ENCODE measurements at places on chromosomes 2 and 18. TPM values are rescaled to one million over a fixed set of nuclear protein-coding genes. Genes with fewer than 3 reads are reported as not detected.
A peak's percentile ranks its signal among the peaks of the same experiment; 100 is the strongest.

GRCh38 chr18:34921811-34922385, 119.3 kb upstream of the MAPRE2 start:
- no peak for DNase-seq

DNA sequence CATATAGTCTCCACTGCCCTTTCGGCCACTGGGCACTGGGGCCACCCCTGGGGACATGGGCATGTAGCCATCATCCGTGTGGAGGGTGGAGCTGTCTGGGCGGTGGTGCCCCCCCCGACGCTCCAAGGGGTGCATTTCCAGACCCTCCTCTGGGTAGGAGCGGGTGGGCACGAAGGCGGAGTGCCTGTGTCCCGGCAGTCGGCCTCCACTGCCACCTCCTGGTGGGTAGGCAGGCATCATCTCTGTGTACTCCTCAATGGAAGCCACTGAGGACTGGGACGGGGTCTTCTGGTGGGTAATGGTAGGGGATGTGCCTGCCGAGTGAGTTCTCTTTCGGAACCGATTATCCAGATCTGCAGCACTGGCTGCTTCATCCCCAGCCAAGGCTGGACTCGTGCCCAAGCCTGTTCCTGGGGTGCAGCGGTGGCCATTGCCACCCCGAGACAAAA, 2.8 kb downstream of the IRS1 start:
- DNase-seq, result no peak

DNA sequence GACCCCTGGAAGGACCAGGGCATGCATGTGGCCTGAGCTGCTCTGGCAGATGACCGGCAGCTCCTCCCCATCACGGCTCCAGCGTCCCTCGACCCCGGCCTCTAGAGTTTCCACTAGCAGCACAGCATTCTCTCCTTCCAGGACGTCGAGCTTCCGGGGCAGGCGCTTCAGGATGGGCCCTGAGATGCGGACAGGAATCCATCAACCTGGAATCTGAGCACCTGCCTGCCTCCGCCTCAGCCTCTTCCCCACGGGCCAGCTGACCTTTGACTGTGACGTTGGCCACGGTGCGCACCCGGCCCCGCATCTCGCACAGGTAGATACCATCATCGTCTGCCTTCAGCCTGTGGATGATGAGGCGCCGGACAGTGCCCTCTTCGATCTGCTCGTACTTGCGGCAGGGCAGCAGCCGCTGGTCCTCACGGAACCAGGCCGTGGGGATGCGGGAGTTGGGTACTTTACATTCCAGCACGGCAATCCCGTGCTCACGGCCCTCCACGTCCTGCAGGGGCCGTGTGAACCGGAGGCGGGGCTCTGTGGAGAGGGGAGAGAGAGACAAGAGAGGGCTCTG, 3.5 kb downstream of the OBSL1 start:
- DNase-seq, result no peak

DNA sequence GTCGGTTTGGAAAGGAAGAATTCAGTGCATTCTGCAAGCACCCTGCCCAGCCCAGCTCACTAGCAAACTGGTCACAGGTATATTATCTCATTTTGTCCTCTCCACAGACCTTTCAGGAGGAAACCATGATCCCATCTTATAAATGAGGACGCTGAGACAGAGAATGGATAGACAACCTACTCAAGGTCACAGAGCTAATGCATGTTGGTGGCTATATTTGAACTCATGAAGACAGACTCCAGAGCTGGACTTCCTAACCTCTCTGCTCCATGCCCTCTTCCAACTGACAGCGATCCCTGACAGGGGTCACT, 29.5 kb downstream of the SERPINB5 start:
- no peak for DNase-seq

- DNase-seq, result no peak
These were observed 6.7 kb upstream of the IAH1 start for GRCh38 chr2:9467687-9468086.

- DNase-seq, result no peak
These were observed 193.3 kb downstream of the FSHR start for GRCh38 chr2:48961009-48961408.

GRCh38 chr2:236177604-236177966, 9.4 kb upstream of the GBX2 start:
- no peak for DNase-seq

The SERPINB7 gene
- 0.53 TPM for total RNA-seq

- no peak for DNase-seq
These were observed 11.6 kb downstream of the KLHL14 start for GRCh38 chr18:32761231-32761630.

The RGPD5 gene
- 134 TPM for total RNA-seq

DNA sequence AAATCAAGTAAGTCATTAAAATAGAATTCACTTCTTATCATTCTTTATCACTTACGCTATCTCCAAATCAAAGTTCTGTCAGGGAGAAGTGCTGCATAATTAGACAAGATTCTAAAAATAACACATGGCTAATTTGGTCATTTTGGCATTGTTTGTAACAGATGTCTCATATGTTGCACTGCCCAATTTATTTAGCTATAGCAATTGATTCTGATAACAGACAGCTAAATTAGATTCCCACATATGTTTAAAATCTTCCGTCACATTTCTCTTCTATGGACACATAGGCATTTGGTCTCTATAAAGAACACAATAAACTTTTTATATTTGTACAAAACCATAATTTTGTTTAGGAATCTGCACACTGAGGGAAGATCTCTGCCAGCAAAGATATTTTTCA, 644.5 kb upstream of the VRK2 start:
- DNase-seq, result no peak

DNA sequence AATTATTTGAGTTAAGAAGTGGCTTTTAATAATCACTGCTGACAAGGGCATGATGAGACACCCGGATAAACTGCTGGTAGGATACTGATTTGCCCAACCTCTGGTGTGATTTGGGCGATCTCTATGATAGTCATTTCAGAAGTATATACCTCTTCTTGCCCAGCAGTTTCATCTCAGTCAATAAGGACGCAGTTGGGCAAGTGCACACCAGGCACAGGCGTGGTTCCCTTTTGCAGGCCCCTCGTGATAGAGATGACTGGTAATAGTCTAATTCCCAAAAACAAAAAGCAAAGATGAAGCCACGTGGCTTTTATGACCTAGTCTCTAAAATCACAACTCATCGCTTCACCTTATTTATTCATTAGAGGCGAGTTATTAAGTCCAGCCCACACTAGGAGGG, 246.4 kb downstream of the PRKCE start:
- DNase-seq, result no peak

DNA sequence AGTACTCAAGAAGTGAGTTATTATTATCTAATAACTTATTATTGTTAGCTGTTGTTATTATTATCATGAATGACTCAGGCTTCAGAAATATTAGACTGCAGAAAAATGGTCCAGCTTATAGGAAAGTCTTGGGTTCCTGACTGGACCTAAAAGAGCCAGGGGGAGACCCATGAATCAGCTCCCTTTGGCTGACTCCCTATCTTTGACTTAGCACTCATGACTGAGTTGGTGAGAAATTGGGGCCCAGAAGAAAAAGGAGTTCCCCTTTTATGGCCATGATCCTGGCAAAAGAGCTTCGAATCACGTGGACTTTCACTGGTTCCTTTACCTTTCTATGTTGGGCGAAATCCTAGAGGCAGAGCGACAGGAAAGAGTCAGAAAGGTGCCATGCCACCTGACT, 145.8 kb downstream of the MYO3B start:
- DNase-seq, result no peak

- no peak for DNase-seq
These were observed 250.9 kb downstream of the ASXL3 start for GRCh38 chr18:33828949-33829348.

- no peak for DNase-seq
These were observed 280.7 kb upstream of the HNRNPA3 start for GRCh38 chr2:176931588-176932563.

DNA sequence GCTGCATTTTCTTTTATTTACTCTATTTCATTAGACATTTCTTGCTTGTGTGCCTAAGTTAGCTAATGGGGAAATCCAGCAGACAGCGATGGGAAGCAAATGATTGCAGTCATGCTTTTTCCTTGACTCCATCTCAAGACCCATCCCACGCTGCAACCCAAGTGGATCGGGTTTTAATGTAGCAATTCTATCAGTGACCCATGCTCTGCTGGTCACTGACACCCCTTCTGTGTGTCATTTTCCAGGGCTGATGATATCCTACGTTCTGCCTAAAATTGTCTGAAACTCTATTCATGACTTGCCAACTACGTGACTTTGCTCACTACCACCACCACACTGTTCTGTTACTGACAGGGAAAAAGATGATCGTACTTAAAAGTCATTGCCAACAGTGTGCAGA, 129.8 kb downstream of the CCBE1 start:
- DNase-seq, result no peak

DNA sequence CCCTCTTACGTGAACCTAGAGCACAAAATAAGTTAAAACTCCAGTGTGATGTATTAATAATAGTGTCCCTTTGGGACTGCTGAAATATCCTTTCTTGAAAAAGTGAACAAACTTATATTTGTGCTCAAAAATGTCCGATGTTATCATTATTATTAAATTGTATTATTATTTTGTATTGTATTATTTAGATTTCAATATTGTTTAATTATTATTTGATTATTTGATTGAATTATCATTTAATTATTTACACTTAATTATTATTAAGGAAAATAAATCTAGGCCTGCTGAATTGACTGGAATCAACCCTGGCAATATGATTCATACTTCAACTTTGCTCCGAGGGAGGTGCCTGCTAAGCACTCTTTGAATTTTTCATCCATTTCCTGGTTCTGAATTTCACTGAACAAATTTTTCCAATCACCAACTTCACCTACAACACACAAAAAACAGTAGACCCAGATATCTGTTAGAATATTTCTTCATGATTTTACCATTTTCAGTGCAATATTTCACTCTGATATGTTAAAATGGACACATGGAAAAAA, 10.9 kb upstream of the EIF2AK2 start:
- no peak for DNase-seq

DNA sequence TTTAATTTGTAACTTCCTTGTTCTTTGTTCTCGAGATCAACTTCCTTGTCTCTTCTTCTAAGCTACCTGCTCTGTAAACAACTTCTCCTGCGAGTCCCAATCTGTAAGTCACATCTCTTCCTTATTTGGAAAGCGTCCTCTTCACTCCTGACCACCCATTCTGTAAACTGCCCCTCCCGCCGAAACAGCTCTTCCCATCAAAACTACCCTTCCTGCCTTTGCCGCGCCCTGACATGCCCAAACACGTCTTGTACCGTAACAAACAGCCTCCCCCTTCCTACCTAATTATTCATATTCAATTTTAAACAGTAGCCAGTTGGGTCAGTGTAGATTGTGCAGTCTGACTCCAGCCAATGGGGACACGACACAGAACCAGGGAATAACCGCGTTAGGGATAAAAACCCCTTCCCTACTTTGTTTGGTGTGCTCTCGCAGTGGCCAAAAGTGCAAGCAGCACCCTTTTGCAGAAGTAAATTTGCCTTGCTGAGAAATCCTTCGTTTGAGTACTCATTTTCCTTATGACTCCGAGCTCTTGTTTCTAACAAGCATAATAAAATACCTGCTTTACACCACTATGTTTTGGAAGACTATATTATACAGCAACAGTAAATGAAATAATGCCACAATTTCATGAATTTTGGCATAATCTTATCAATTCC, 39.8 kb downstream of the PIAS2 start:
- no peak for DNase-seq

GRCh38 chr2:157075924-157076323, 181.6 kb upstream of the GALNT5 start:
- DNase-seq, result no peak

DNA sequence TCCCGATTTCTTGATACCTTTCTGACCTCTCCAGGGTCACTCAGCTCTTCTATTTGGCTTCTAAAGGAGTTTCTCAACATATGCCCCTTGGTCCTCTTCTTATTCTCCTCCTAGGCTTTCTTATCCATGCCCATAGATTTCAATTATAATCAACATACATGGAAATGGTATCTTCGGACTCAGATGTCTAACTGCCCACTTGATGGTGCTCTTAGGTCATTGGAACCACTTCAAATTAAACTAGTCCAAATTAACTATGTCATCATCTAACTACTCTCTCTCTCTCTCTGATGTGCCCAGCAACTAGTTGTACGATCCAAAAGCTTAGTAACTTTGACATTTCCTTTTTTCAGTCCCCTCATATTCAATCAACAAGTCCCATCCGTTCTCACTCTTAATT, 43.2 kb upstream of the GPR75 start:
- no peak for DNase-seq

DNA sequence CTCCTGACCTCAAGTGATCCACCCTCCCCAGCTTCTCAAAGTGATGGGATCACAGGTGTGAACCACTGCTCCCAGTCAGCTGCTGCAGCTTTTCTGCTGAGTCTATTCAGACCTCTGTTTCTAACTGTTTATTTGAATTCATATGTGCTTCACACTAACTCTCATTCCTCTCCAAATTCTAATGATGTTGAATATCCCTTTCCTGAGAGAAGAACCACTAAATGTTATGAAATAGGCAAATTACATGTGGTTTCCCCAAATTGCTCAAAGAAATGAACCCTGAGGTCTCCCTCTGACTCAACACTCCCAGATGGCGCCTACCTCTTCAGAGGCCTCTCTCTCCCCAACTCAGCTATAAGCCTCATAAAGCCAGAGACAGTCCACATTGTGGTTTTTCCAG, 98.6 kb downstream of the IRS1 start:
- no peak for DNase-seq

GRCh38 chr2:121033461-121033996, 251.5 kb downstream of the TFCP2L1 start:
- peak; percentile 12 for DNase-seq

The SPP2 gene
- not detected for total RNA-seq

The MERTK gene
- 18.9 TPM for total RNA-seq

The PHLPP1 gene
- 23.8 TPM for total RNA-seq

- no peak for DNase-seq
These were observed 168.6 kb downstream of the PRKCE start for GRCh38 chr2:45820048-45820447.

- no peak for DNase-seq
These were observed 690.4 kb downstream of the RNF144A start for GRCh38 chr2:7607441-7608173.

DNA sequence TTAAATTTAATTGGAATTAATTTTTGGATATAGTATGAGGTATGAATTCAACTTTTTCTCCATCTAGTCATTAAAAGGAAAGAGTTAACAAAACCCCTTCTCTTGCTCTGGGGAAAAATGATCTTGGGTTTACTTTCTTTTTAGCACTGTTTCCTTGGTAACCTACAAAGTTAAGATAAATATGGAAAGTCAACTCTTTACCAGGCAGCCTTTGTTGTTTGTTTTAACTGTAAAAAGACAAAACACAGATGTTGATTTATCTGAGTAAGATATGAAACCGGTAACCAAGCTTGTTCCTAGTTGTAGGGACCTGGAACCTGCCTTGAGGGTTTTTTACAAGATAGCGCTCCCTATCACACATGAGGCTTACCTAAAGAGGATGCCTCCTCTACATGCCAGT, 10.1 kb upstream of the SANBR start:
- no peak for DNase-seq

DNA sequence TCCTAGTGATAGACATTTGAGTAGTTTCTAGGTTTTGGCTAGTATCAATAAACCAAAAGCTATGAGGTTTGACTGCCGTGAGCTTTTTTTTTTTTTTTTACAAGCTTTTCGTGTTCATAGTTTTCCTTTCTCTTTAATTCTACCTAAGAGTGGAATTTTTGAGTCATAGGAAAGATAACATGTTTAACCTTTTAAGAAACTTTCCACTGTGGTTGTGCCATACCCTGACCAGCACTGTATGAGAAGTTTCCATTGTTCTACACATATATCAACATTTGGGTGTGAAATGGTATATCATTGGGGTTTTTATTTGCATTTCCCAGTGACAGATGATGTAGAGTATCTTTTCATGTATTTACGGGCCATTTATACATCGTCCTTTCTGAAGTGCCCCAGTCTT, 31.7 kb downstream of the UBE2F start:
- DNase-seq, result no peak

GRCh38 chr2:191311627-191312026, 66.4 kb downstream of the MYO1B start:
- DNase-seq, result no peak
